ENCODE measurements at places on chromosomes 7 and 10.

DNA sequence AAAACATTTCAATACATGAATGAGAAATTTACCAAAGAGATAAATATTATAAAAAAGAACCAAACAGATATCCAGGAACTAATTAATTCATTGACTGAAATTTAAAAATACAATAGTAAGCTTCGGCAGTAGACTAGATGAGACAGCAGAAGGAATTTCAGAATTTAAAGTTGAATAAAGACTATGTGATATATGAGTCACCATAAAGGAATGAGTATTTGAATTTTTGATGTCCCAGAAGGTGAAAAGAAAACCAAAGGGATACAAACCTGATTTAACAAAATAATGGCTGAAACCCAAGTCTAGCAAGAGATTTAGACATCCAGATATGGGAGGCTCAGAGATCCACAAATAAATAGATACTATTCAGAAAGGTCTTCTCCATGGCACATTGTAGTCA lies 623.9 kb upstream of the FOXK1 start:
- no peak for DNase-seq

GRCh38 chr7:28920424-28920823 lies 37.7 kb downstream of the TRIL start:
- DNase-seq = no peak

DNA sequence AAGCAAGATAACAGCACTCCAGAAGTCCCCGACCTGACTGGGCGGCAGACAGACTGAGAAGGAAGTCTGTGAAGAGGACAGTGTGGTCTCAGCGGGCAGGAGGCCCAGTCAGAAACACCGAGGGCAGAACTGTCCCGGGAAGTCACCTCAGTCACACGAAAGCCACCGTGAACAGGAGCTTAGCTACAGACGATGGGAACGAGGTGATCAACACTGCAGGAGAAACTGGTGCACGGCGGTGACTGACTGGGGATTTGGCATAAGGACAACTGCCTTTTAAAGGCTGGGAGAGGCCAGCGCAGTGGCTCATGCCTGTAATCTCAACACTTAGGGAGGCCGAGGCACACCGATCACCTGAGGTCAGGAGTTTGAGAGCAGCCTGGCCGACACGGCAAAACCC lies 217.8 kb downstream of the PTPRN2 start:
- no peak for DNase-seq

- no peak for DNase-seq
Measured at GRCh38 chr10:43596546-43596945, 9.7 kb upstream of the ZNF485 start.

DNA sequence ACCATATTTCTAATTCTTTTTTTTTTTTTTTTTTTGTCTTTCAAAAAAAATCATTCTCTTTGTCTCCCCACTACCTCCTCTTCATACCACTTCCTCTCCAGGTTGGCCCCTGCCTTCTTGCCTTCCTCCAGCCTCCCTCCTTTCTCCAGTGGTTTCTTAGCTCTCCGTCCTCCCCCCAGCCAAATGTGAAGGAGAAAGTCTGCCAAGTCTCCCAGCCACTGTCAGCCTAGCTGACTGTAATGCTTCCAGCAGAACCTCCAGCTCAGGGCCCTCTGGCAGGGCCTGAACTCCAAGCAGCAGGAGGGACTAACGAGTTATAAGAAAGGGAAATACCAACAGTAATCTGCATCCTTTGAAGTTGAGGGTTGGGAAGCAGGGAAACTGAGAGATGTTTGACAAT lies 35.5 kb upstream of the BICC1 start:
- DNase-seq = no peak

GRCh38 chr10:106938513-106938912 lies 226.0 kb downstream of the SORCS1 start:
- DNase-seq = no peak

- DNase-seq = no peak
Measured at GRCh38 chr10:36089790-36090440, 447.8 kb upstream of the FZD8 start.

DNA sequence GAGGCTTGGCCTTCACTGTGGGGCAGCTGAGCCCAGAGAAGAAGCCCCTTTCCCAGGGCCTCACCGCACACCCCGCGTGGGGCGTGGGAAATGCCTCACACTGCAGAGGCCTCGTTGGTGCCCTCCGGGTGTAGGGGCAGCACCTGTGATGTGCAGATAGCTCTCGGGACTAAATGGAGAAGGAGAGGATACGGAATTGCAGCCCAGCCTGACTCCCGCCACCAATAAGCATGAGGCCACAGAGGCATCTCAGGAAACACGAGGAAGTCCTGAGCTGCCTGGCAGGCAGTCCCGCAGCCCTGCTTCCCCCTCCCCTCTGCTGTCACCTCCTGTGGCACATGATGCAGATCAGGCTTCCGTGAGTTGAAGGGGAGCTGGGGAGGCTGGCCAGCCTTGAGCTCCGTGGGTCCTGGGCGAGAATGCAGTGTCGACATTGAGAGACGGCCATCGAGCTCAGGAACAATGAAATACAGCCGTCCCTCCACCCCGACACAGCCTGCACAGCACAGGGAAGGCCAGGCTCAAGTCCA lies 59.6 kb upstream of the PPP2R2D start:
- no peak for DNase-seq

DNA sequence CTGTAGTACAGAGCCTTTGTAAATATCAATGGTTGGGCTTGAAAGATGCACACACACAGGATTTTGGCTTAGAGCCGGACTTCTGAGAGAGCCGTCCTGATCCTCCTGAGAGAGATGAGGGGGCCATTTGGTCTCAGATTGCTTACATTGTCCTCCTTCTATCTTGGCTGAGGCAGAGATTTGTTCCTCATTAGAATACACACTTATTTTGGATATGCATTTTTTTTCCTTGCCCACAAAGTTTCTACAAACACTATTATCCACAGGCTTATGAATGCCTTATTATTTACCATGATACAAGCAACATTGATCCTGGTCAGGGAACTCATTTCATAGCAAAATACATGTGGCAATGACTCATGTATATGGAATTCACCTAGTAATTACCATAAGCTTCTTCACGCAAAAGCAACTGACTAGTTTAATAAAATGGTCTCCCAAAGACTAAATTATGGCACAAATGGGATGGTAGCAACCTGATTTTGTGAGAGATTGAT lies 175.3 kb downstream of the MDFIC start:
- DNase-seq = no peak

GRCh38 chr7:139284252-139284896 lies 53.3 kb downstream of the UBN2 start:
- DNase-seq = no peak

GRCh38 chr10:133388236-133388972 lies 5.6 kb upstream of the MTG1 start:
- no peak for DNase-seq

DNA sequence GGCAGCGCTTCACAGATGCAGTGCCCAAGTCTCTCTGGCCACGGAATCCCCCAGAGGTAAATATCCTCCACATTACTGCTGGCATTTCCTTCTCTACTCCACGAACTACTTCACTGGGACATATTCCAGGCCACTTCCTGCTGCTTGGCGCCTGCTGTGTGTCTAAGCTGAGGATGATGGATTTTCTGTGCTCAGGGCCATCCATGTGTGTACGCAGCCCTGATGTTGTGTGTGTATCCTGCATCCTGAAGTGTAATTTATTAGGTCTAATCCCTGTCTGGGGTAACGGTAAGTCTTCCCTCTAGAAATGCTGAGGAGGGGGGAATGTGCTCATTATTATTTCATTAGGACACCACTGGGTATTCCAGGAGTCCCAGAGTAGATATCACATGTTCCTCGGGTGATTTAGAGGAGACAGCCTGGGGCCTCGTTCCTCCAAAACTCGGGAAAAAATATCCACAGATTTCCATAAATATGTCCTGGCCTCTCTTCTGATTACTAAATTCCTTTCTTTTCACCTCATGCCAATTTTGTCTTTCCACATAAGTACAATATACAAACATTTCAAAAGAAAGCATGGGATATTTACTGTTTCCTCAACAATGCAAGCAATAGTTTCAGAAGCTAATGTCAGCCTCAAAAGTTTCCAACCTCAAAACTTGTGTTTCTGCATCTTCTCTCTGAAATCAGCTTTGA lies 25.5 kb upstream of the HABP2 start:
- no peak for DNase-seq

All from progenitor cell of endocrine pancreas (in vitro differentiated cells).